Heart right ventricle (tissue), 16 donors: ENCODE measurements at places on chromosomes 12 and 14.

DNA sequence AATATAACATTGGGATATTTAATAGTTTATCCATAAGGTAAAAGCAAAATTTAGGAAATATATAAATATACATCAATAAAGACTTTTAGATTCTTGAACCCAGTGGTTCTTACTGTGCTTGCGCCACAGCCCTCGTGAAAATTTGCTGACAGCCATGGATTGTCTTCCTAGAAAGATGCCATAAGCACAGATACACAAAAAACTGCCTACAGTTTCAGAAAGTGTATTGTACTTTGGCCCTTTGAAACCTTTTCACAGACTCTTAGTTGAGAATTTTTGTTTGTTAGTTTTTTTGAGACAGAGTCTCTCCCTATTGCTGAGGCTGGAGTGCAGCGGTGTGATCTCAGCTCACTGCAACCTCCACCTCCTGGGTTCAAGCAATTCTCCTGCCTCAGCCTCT is 28.1 kb downstream of the DEPDC4 start:
- H3K36me3 ChIP-seq: no peaks in the 10 kb centered on the region
- H3K27me3 ChIP-seq: no peaks in the 10 kb centered on the region
- no peaks in the 10 kb centered on the region for H3K4me1 ChIP-seq

DNA sequence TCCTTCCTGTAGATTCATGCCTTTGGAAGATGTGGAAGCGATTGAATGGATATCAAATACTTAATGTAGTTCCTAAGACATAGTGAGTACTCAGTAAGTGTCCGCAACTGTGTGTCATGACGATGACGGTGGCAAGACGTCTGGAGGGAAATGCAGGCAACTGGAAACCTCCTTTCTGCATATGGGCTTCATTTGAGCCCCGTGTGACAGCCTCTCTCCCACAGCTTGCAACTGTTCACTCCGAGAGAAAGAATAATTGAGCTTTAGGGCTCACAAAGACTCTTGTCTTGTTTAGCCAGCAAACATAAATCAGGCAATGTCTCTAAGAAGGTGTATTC is 6.9 kb downstream of the CFAP251 start:
- peaks cover 23% of the 10 kb centered on the region for H3K4me1 ChIP-seq
- H3K27ac ChIP-seq: peak overlapping the region; percentile 73
- H3K36me3 ChIP-seq: no peaks in the 10 kb centered on the region
- no peaks in the 10 kb centered on the region for H3K27me3 ChIP-seq
- DNase-seq: no peak

GRCh38 chr12:29286081-29286790 is 94.7 kb downstream of the ERGIC2 start:
- no peak for DNase-seq
- H3K27me3 ChIP-seq: no peaks in the 10 kb centered on the region
- H3K36me3 ChIP-seq: no peaks in the 10 kb centered on the region
- peaks cover 15% of the 10 kb centered on the region for H3K4me1 ChIP-seq

DNA sequence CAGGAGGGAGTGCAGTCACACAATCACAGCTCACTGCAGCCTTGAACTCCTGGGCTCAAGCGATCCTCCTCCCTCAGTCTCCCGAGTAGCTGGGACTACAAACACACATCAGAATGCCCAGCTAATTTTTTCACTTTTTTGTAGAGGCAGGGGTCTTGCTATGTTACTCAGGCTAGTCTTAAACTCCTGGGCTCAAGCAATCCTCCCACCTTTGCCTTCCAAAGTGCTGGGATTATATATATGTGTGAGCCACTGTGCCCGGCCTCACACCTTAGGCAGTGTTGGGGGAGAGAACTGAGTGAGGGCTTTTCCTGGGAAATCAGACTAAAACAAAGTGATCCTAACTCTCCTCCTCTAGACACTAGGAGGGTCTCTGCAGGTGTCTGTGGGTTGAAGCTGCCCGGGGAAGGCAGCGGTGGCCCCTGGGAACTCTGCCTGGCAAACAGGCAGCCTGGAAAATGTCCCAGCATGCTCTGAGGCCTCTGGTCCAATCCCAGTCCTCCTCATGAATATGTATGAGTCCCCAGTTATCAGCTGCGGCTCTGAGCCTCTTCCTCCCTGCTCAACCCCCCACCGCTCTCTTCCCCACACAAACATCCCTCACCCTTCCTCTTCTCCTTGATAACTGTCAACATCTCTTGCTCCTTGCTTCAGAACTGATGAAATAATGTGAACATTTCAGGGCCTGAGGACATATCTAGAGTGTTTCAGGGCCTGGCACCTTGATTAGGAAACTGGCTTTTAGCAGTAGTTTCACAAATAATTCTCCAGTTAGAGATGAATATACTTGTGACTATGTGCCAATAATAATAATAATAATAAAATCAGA is 7.9 kb upstream of the NAA25 start:
- H3K27me3 ChIP-seq: no peaks in the 10 kb centered on the region
- H3K36me3 ChIP-seq: no peaks in the 10 kb centered on the region
- peaks cover 20% of the 10 kb centered on the region for H3K4me1 ChIP-seq
- peak overlapping the region; percentile 77 for H3K27ac ChIP-seq

- H3K27ac ChIP-seq: no peak overlapping the region
- no peaks in the 10 kb centered on the region for H3K36me3 ChIP-seq
- no peak for DNase-seq
Measured at GRCh38 chr14:29442696-29443095, 485.0 kb downstream of the PRKD1 start.

DNA sequence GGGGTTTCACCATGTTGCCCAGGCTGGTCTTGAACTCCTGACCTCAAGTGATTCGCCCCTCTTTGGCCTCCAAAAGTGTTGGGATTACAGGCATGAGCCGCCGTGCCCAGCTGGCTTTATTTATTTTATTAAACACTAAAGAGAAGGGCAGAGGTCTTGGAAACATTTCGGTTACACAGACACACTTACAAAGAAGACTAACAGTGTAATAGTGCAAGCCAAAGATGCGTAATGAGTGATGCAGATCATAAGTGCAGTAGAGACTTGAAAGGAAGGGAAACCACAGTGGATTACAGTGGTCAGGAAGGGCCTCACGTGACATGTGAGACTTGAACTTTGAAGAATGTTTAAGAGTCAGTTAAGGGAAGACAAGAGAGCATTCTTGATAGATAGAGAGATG is 33.9 kb upstream of the CDK17 start:
- no peak overlapping the region for H3K4me3 ChIP-seq
- no peaks in the 10 kb centered on the region for H3K36me3 ChIP-seq
- no peaks in the 10 kb centered on the region for H3K27me3 ChIP-seq
- DNase-seq: no peak
- H3K27ac ChIP-seq: no peak overlapping the region

DNA sequence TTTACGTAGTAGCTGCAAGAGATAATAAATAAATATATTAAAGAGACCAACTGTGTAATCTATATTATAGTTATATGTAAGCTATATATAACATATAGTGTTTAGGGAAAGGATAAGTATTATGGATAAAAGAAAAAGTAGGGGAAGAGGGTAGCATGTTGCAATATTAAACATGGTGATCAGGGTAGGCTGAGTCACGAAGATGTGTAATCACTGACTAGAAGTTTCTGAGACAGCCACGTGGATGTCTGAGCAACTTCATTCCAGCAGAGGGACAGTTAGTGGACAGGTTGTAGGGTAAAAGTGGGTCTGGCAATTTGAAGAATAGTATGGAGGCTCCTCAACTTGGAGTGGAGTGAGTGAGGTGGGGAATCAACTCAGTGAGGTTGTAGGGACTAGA is 109.7 kb downstream of the ANO4 start:
- H3K4me3 ChIP-seq: no peak overlapping the region
- no peaks in the 10 kb centered on the region for H3K36me3 ChIP-seq
- no peak overlapping the region for H3K27ac ChIP-seq
- DNase-seq: no peak
- H3K4me1 ChIP-seq: no peaks in the 10 kb centered on the region

GRCh38 chr14:22800346-22800745 is 14.9 kb downstream of the SLC7A7 start:
- H3K27me3 ChIP-seq: no peaks in the 10 kb centered on the region
- H3K4me1 ChIP-seq: no peaks in the 10 kb centered on the region
- no peak for DNase-seq
- no peak overlapping the region for H3K27ac ChIP-seq

- no peak for DNase-seq
- no peak overlapping the region for H3K4me3 ChIP-seq
Measured at GRCh38 chr12:122130150-122130549, 43.9 kb downstream of the IL31 start.

DNA sequence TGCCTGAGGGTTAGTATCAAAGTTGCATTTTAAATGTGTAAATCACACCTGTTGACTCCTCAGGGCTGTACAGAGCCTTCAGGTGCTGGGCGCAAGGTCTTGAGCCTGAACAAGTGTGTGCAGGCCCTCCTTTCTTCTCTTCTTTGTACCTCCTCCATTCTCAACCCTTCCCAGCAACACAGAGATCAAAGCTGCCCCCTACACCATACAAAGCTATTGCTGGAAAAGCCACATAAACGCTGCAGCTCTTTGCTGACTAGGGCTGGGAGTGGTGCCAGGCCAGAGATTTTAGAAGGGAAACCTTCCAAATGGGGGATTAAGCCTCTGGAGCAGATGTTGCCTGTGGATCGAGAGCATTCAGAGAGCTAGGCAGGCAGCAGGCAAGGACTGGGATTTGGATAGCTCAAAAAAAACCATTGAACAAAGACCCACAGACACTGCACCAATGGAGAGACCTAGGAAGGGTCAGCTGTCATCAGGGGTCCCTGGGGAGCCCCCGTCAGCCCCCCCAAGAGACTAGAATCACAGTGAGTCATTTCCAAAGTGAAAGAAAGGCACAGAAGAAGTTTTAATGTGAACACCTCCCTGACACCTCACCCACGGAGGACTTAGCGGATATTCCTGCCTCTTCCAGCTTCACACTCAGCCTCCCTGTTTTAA is 18.2 kb upstream of the SUSD6 start:
- H3K36me3 ChIP-seq: no peaks in the 10 kb centered on the region
- no peaks in the 10 kb centered on the region for H3K27me3 ChIP-seq

DNA sequence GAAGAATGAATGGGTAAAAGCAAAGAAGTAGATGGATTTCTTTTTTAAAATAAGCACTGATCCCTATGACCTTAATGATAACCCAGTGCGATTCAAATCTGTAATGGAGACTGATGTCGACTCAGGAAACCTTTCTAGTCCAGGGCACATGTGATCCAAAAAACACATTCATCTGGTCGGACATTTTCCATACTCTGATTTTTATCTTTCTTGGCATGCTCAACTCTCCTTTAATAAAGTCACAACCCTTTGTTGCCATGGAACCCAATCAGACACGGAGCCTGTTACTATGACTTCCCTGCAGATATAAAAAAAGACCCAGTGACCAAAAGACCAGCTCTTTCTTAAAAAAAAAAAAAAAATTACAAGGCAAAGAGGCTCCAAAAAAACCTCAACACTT is 27.9 kb downstream of the TMCC3 start:
- peak overlapping the region; percentile 3 for H3K27ac ChIP-seq
- H3K27me3 ChIP-seq: no peaks in the 10 kb centered on the region
- H3K4me3 ChIP-seq: no peak overlapping the region
- H3K4me1 ChIP-seq: peaks cover 26% of the 10 kb centered on the region
- H3K36me3 ChIP-seq: no peaks in the 10 kb centered on the region

DNA sequence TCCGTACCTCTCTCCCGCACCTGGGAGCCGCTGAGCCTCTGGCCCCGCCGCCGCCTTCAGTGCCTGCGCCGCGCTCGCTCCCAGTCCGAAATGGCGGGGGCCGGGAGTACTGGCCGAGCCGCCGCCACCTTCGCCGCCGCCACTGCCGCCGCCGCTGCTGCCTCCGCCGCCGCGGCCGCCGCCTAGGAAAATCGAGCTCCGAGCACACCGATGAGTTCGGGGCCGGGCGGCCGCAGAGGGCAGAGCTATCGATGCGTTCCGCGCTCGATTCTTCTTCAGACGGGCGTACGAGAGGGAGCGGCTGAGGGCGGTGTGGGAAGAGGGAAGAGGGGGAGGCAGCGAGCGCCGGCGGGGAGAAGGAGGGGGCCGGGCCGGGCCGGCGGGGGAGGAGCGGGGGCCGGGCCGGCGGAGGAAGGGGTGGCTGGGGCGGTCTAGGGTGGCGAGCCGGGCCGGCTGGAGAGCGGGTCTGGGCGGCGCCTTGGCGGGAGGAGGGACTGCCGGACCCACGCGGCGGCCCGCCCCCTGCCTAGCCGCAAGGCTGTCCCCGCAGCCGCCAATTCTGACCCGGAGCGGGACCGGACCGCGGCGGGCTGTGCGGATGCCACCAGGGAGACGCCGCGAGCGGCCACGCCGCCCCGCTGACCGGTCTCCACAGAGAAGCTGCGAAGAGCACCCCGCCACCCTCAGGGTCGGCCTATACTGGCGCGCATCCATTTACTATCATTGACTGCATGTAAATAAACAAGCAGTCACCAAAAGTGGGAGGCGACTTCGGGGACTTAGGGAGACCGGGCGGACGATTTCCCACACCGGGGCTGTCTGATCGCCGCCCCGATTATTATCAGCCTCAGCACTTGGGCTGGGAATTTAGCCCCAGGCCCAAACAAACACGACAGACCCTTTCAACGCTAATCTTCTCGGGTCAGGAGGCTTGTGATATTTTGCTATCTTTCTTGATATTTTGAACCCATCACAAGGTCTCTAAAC is at the start of gene KRAS:
Gene KRAS (minus strand): TSS at position 186 of the 987 bp plus-strand sequence.
- peak within 1 kb of the TSS; percentile 86 for H3K4me3 ChIP-seq
- H3K36me3 ChIP-seq: peaks cover 10% of the 10 kb centered on the region
- peak within 1 kb of the TSS; percentile 96 for H3K27ac ChIP-seq
- peak; percentile 97 for DNase-seq
- H3K4me1 ChIP-seq: peaks cover 18% of the 10 kb centered on the region

GRCh38 chr12:93602897-93603668 is 30.6 kb downstream of the SOCS2 start:
- H3K27ac ChIP-seq: no peak overlapping the region
- peak; percentile 29 for DNase-seq
- H3K4me3 ChIP-seq: no peak overlapping the region
- H3K27me3 ChIP-seq: no peaks in the 10 kb centered on the region
- no peaks in the 10 kb centered on the region for H3K36me3 ChIP-seq

DNA sequence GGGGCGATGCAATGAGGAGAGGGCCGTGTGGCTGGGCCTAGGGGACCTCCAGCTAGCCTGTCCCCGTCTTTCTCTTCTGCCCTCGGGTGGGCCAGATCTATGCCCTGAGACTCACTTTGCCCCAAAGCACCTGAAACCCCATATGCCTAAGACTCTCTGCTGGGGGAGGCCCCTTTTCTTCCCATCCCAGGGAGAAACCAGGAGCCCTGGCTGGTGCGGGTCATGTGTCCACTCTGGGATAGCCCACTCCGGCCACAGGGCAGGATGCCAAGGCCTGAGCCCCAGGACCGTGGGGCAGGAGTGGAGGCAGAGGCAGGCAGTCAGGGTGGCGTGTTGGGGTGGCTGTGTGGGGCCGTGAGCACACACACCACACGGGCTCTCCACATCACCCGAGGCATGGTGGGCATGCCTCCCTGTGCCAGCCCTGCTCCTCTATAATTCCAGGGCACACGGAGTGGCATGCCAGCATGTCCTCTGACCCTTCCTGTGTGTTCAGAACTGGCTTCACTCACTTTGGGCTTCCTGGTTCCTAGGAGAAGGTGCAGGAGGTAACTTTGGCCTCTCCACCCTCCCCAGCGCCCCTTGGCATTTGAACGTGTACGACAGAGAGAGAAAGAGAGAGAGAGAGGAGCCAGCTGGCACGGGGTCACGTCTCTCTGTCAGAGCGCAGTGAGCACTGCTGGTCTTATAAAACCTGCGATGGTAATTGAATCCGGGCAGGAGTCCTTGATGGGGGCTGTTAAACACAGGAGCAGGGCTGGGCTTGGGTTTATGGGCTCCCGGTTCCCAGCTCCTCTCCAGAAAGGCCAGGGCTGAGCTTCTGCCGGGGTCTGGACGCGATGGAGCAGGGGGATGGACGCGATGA is 144.2 kb downstream of the KIF26A start:
- no peaks in the 10 kb centered on the region for H3K27me3 ChIP-seq
- H3K4me1 ChIP-seq: no peaks in the 10 kb centered on the region
- DNase-seq: no peak
- no peak overlapping the region for H3K4me3 ChIP-seq
- no peak overlapping the region for H3K27ac ChIP-seq
